Renal cortical epithelial cell (primary cell): ENCODE measurements at places on chromosomes 2 and 18.

DNA sequence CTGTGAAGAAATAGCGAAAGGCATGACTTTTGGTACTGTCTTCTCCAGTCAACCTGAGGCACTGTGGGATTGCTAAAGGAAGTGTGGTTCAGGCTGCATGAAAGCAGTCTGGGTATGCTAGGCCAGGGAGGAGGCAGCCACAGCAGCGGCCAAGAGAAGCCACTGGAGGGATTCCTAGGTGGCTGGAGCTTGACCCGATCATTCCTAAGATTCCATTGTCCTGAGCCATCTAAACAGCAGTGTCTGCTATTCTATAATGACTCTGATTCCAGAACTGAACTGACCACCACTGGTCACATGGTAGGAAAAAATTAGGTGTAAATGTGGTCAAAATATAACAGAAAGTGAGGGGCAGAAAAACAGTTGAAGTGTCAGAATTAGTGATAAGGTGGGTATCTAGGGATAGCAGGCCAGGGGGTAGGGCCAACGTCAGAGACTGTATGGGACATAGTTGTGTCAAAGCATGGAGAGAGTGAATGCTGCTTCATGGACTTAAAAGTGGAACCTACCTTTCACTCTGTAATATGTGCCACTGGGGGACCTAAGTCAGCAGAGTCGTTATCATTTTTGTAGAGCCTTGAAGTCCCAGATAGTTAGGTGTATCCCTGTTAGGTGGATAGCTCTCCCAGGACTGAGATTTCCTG is 204.6 kb downstream of the CTNNA2 start:
- DNase-seq = peak; percentile 93

DNA sequence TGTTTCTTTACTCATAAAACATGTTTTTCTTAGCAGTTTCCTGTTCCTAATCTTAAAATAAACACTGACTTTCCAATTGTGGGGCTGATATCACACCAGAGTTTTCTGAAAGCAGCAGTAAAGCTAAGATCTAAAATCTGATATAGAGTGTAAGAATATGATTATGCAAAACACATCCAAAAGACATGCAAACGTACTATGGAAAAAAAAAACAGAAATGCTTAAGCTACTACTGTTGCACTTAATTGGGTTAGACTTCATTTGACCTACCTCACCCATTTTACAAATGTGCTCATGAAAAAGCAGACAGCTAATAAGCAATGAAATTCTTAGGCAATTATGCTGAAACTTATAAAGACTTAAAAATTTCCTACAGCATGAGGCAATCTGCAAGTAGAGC is 10.5 kb downstream of the CYTIP start:
- DNase-seq = peak; percentile 41

DNA sequence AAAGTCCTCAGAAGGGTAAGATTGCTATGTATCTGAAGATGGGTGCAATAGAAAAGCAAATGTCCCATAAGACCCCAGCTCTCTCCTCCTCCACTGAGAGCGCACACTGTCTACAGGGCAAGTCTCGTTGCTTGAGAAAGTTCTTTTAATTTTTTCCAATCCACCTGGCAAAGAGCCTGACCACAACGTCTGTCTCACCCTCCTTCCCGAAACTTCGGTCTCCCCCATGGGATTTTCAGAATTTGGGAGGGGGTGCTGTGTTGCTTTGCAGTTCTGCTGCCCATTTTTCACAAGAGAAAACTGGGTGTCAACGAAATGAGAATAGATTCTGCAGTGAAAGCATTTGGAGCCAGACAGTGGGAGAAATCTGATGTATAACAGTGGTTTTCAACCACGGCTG is 40.4 kb downstream of the SERTAD2 start:
- no peak for DNase-seq

DNA sequence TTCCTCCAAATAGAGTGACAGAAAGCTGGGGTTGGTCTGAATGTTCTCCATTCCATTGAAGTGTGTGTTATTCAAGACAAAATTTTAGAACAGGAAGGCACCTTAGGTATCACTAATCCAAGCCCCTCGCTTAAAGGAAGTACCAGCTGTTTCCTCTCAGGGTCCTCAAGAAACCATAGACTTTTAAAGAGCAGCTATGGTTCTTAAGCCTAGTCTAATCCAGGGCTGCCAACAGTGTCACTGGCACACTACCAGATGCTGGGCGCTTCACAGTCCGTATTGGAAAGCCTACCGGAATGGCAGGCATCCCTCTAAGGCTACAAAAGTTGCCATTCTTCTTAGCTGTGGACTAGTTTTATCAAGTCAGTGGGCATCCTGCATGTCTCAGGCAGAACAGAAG is 1.9 kb downstream of the NEMP2 start:
- no peak for DNase-seq

- peak; percentile 11 for DNase-seq
These were observed 77.5 kb downstream of the CDCA7 start for GRCh38 chr2:173432049-173432754.

- no peak for DNase-seq
These were observed 91.9 kb downstream of the QPCT start for GRCh38 chr2:37436323-37436722.

DNA sequence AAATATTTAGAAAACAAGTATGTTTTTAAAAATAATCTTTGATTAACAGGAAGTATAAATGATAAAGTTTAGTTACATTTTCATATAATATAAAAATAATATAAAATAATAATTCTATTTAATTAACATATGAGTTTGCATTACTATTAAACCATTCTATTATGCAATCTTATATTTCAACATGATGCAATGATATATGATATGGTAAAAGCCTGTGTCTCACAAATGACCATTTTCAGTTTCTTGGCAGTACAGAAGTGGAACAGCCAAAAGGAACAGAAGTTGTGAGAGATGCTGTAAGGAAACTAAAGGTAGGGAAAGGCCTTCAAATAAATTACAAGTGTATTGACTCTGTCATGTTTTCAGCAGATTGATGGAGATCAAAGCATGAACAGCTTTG is 230.8 kb downstream of the GULP1 start:
- no peak for DNase-seq

DNA sequence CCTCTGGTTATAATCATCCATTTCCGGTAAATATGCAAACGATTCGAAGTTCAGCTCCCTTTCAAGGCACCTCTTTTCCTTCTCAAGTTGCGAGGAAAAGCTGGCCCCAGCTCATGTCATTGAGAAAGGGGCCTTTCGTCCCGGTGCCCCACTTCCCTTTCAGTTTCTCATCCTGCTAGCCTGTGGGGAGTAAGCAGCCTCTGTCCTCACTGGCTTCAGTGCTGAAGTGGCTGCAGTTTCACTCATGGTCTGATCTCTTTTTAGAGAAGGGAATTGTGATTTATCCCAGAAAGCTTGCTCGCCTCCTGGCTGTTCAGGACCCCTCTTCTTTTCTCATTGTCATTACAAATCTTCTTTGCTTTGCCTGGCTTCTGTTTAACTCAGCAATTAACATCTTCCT is 207.5 kb downstream of the NR4A2 start:
- no peak for DNase-seq

- no peak for DNase-seq
These were observed 40.5 kb downstream of the UPP2 start for GRCh38 chr2:158142165-158142564.

- DNase-seq = no peak
These were observed 47.9 kb downstream of the LDLRAD4 start for GRCh38 chr18:13266218-13267100.

GRCh38 chr2:237411683-237412423 is 2.1 kb downstream of the COL6A3 start:
- no peak for DNase-seq

DNA sequence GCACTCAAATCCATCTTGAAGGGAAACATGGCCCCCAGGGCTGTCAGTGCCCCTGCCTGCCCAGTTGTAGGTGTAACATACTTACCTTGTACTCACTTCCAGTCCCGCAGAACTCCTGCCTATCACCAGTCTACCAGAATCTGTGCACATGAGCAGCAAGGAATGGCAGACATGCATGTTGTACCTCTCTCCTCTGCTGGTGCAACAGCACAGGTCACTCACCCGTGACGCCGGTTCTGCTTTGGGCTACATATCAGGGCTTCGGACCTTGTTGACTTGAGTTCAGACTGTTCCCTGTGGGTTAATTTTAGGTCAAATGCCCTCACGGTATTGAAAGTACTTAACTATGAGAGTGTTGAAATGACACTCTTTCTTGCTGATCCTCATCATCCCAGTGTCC is 215.7 kb downstream of the TPGS2 start:
- no peak for DNase-seq

DNA sequence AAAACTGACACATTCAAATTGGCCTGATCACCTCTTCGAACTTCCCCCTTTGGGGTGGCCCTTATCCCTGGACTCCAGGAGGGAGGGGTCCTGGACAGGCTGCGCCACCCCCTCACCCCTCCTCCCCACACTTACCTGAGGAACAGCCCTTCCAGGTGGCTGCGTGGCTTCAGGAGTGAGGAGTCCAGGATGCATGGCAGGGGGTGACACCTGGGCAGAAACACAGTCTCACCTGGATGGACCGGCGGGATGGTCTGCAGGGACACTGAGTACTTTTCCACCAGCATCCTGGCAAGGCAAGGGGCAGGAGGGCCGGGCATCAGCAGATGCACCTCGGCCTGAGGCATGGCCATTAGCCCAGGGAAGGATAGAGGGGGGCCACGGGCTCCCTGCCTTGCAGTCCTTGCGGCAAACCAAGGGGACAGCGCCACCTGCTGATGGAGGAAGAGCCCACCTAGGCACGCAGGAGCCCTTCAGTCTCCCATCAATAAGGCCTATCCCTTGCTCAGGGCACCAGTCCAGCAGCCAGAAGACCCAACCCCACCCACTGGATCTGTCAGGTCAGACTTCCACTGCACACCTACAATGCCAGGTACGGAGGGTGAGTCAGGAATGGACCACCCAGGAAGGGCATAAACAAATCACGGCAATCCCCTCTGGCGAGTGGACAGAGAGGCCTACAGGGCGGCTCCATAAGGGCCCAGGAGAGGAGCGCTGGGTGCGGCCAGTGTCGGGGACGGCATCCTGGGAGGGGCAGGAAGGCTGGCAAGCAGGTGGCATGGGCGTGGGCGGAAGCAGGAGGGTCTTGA is 26.0 kb downstream of the FAM178B start:
- peak; percentile 57 for DNase-seq

GRCh38 chr2:96626553-96626942 is 11.6 kb downstream of the KANSL3 start:
- DNase-seq = no peak

- DNase-seq = peak; percentile 82
These were observed 112.3 kb downstream of the MEP1B start for GRCh38 chr18:32301976-32302743.
